Activated CD4-positive, alpha-beta T cell treated with anti-CD3 and anti-CD28 coated beads, Interleukin-10, Interleukin-2, amounts not matched to agents 100 ng/mL and 50 ng/mL, durations not matched to agents 16 hours and 8 hours (primary cell): ENCODE measurements at places on chromosomes 1 and 21.

GRCh38 chr1:35452106-35452774, 105.0 kb downstream of the KIAA0319L start:
- no peak for DNase-seq

GRCh38 chr21:32206631-32207405, 72.0 kb downstream of the MIS18A start:
- DNase-seq = no peak

GRCh38 chr1:64492424-64492823, 22.5 kb downstream of the CACHD1 start:
- no peak for DNase-seq

- no peak for DNase-seq
Measured at GRCh38 chr1:166283190-166283589, 116.4 kb upstream of the FAM78B start.

DNA sequence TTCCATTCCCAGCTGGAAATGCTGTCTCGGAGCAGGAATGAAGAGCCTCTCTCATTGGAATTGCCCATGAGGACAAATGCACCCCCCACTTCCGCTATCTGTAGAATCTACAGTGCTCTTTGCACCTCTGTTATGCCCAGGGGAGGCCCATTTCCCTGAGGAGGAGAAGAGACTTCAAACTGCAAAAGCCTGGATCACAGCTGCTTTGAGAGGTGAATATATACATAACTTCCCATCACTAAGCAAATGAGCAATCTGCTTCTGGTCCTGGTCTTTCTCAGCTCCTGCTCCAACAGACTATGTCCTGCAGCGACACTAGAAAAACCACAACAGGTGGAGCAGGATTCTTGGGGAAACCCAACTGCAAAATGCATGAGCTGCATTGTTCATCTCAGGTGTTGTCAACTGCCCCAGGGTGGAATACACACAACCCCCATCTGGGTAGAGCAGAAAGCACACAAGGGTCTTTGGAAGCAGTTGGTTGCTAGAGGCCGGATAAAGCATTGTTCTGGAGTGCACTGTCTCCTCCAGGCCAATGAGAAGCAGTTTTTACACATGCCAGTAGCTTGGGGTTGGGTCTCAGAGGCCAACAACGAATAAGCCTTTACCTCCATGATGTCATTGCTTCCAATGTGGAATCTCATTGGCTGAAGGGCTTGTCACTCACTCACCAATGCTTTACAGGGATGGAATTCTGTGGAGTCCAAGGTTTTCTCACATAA, 67.7 kb upstream of the RAB4A start:
- no peak for DNase-seq

DNA sequence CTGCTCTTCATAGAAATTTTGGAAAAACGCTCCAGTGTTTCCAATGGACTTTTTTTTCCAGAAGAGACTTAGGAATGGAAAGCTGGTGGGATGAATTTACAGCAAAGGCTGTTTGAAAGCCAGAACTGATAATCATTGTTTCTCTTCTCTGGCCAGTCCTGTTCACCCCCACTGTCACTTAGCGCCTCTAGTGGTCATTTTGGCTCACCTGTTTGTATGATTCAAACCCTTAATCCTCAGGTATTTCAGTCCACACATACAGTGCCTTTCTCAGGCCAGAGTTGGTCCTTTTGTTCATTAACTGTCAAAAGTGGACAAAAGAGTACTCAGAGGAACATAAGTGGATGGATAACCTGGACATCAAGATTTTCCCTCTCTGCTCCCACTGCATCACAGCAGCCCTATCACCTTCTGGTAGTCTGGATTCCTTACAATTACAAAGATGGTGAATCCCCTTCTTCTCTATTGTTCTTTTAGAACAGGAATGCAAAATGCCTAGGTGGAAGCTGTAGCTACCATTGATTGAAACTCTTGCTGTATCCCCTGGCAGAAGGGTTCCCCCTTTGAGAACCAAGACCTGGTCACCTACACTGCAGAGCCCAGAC, 177.6 kb upstream of the OLFM3 start:
- peak; percentile 15 for DNase-seq

DNA sequence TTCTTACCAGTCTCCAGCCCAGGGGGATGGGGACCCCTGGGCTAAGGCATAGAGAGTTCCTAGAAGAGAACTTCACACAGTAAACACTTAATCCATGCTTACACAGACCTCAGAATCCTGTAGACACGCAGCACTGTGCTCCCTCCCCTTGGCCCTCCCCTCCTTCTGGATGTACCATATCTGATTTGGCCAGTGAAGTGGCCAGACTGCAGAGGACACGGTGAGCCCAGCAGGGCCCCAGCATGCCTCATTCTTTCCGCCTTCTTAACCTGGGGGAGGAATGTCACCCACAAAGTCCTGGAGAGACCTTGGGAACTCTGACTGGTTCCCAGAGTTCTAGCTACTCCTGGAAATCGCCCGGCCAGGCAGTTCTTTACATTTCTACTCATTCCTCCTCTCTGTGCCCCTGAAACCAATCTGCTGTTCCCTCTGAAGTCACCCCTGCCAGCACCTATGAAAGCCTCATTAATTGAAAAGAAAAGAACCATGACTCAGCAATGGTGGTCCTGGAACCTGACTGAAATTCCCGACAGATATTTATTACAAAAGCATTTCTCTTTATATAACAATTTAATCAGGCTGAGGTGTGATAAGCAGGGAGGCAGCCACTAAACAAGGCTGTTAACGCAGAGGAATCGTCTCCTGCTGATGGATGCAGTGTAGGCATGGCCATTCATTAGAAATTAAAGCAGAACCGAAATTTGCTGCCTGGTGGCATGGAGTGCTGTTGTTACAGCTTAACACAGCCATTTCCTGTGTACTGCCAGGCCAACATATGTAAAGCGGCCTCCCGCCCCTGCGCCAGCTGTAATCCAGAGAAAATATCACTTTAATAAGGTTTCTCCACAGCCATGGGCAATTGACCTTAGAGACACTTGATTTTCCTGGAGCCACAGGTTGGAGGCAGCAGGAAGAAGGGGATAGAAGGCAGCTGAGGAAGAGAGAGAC, 74.6 kb upstream of the KCND3 start:
- no peak for DNase-seq

GRCh38 chr21:31866077-31866511, 6.7 kb upstream of the HUNK start:
- peak; percentile 74 for DNase-seq

- DNase-seq = no peak
Measured at GRCh38 chr1:162213281-162213912, 143.9 kb downstream of the NOS1AP start.

- DNase-seq = no peak
Measured at GRCh38 chr1:18495635-18496034, 14.9 kb downstream of the KLHDC7A start.

- DNase-seq = no peak
Measured at GRCh38 chr21:30555095-30555494, 6.0 kb downstream of the KRTAP19-7 start.

- DNase-seq = peak; percentile 87
Measured at GRCh38 chr1:110235834-110236682, 25.9 kb downstream of the KCNC4 start.

- DNase-seq = no peak
Measured at GRCh38 chr1:77590651-77591050, 91.8 kb downstream of the ZZZ3 start.

- DNase-seq = no peak
Measured at GRCh38 chr1:19083081-19083480, 126.6 kb upstream of the IFFO2 start.

- no peak for DNase-seq
Measured at GRCh38 chr1:6508816-6509189, 17.3 kb upstream of the PLEKHG5 start.

DNA sequence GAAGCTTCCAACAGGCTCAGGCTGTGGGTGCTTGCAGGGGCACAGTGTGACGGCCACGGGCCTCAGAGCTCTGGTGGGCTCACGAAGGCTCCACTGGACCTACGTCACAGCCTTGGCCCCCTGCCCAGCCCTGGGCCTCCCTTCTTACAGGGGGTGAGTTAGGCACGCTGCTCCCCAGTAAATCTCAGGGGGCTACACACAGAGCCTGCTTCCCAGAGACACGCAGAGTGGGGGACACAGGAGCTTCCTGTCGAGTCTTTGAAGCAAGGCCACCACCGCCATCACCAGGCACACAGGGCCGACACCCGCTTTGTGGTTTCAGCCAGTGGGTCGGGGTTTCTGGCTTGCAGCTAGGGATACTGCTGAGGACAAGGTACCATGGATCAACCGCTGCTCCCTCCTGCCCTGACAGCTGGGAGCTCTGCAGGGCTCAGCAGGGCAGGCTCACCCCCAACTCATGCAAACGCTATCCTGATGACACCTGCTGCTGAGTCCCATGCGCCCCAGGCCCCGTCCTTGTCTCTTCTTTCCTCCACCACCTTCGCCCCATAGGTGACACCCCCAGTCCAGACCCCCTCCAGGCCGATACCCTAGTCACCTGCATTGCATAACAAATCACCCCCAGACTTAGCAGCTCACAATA, 5.5 kb upstream of the CFAP410 start:
- DNase-seq = no peak

GRCh38 chr1:226402739-226403165, 5.1 kb downstream of the PARP1 start:
- no peak for DNase-seq

- no peak for DNase-seq
Measured at GRCh38 chr1:10514490-10515235, 39.9 kb downstream of the PEX14 start.

DNA sequence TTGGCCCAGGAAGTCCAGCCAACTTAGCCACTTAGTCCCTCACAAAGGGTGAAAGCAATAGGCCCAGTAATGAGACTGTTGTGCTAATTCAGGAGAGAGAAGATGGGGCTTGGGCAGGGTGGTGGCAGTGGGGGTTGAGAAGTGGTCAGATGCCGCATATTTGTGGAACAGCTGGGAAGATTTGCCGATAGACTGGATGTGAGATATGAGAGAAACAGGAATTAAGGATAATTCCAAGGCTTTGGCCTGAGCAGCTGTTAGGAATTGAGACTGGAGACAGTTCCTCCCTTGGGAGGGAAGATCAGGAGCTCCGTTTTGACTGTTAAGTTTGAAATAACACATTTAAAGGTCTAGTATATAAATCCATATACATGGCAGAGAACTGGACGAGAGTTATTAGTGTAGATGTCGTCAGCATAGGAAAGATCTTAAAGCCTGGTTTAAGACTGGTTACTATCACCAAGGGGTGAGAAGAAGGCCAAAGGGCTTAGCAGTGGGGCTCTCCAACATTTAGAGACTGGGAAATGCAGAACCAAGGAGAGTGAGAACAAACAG, 323.7 kb upstream of the FAM78B start:
- no peak for DNase-seq

GRCh38 chr21:18661842-18662241, 258.3 kb upstream of the TMPRSS15 start:
- DNase-seq = no peak

GRCh38 chr21:42013931-42014330, 3.8 kb upstream of the ZBTB21 start:
- DNase-seq = no peak

DNA sequence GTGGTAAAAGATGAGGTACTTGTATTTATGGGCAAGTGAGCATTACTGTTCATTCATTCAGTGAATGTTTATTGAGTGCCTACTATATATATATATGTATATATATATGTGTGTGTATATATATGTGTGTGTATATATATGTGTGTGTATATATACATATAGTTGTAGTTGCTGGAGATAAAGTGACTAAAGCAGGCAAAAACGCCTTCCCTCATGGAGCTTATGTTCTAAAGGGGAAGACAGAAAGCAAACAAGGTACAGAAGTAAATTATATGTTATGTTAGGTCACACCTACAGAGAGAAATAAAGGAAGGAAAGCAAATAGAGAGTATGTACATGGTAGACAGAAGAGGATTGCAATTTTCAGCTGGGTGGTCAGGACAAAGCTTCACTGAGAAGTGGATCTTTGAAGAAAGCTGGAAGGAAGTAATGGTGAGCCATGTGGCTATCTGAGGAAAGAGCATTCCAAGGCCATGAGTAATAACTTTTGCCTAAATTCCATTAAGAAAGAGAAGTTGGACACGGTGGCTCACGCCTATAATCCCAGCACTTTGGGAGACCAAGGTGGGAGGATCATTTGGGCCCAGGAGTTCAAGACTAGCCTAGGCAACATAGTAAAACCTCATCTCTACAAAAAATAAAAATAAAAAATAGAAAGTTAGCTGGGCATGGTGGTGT, 33.5 kb upstream of the KLF17 start:
- DNase-seq = no peak

DNA sequence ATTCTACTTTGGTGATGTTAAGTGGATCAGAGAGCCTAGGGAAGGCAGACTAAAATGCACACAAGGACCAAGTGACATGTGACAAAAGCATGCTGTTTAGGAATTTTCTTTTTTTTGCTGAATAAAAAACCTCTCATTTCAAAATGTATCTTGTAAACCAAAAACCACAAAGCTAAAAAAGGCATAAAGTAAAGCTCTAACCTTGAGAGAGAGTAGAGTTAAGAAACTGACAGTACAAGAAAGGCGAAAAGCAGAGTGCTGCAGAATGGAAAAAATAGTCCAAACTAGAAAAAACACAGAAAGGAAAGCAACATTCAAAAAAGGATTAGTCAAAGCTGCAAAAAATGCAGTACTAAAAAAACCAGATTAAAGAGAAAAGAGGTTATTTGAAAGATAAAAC, 76.5 kb downstream of the EPS15 start:
- peak; percentile 5 for DNase-seq

DNA sequence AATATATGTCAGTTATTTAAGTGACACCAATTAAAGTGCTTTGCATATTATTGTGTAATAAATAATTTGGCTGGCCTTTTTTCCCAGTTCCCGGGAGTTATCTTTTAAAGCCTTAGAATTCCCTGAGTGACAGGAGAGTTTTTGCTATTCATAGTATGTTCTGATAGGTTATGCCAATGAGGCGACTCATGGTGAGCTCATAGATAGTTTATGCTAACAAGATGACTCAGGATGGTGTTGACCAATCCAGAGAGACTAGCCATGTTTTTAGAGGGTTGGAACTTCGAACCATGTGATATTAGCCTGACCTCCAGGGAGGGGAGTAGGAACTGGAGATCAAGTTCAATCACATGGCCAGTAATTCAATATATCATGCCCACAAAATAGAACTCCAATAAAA, 310.8 kb downstream of the USP25 start:
- no peak for DNase-seq

GRCh38 chr1:105137543-105138457, 1388.1 kb downstream of the AMY1C start:
- no peak for DNase-seq

DNA sequence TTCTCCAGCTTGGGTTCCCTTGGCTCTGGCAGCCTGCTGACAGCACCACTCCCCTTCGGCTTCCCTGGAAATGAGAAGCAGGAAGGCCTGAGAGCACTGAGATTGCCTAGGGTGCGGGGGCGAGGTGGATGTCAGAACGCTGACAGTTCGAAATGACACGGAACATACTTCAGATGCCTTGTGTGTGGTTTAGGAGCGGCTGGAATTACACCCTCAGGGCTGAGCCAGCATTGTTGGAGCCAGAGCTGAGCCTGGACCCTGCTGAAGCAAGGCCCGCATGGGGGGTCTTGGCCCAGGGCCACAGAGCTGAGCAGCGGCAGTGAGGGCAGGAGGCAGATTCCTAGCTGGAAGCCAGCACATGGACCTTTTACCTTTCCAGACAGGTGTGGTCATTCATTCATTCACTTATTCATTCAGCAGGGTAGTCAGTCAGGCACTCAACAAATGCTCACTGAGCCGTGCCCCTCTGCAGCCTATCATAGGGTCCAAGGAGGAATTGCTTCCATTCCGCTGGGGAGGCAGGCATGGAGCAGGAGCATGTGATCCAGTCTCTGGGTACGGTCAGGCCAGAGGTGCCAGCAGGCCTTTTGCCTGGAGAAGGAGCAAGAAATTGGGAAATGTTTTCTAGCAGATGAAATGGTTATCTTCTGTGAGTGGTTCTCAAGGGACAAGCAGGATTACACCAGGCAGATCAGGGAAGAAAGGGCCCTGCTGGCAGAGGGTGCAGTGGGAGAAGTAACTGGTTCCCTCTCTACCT, 6.6 kb upstream of the FOXE3 start:
- no peak for DNase-seq

- no peak for DNase-seq
Measured at GRCh38 chr21:19908390-19908789, 1089.8 kb upstream of the NCAM2 start.
